ENCODE measurements at places on chromosomes 4 and X.

DNA sequence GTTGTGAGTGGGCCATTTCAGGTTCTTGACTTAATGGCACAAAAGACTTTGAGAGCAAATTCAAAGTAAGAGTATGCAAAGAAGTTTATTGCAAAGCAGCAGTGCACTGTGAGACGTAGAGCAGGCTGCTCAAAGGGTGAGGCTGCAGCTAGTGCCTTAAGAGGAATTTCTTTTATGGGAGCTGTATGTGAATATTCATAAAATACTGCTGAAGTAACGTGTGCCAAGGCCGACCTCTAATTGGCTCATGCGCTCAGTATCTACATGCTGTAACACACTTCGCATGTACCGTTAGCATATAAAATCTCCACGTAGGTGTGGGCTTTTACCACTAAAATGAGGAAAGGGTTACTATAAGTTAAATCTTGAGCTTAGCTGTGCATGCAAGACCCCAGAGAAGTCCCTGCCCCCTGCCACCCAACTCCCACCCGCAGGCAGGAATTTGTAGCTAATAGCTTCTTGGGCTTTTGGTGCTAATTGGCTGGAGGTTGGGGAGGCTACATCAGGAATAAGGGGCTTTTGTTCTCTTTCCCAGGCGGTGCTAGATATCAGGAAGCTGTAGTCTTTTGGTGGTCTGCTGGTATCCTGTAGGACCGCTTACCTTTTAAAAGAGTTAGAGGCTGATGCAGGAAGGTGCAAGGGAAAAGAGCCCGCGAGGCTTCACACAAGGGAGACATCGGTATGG lies 47.6 kb downstream of the FSTL5 start:
- DNase-seq: no peak

DNA sequence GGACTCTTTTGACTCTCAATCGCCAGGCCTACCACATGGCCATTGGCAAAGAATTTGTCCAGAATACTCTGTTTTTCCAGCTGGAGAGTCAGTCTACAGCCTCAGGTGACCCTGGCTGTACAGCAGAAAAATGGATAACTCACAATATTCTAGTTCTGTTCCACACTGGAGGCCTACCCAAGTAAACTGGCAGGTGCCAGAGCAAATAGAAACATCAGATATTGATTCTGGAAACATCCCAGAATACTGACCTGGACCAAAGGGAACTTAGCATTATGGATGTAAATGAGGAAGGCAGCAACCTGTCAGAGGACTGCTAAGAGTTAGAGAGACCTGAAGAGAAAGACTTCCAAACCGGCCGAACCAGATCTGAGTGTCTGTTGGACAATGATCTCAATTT lies 147.9 kb upstream of the SMAD1 start:
- DNase-seq: no peak

DNA sequence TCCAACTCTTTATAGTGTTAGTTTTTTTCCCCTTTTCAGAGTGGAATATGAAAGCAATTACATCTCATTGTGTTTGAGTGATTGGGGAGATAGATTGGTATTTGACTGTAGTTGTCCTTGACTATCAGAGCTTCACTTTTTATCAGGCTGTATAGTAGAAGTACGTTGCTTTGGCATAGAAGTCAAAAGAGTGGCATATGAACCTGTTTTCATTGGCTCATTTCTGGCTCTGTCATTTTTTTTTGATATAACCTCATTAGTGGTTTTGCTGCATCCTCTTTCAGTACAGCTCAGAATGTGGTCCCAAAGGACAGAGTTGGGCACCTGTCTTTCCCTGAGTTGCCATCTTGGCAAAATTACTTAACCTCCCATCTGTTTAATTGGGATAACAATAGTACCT lies 1.4 kb downstream of the TMA16 start:
- peak; percentile 40 for DNase-seq

DNA sequence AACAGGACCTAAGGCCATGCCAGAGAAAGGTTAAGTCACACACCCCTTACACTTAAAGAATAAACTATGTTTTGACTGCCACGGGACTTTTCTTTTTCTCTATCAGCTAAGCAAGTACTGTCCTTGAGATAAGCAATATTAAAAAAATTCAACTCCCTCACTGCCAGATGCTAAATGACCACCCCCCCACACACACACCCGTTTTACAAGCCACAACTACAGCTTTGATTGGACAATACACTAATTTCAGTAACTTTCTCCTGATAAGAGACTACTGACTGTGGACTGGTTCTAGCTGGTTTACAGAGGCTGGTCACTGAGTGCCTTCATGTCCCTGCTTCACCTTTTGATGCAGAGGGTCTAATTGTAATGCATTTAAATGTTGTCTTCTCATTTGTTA lies 63.9 kb upstream of the HOPX start:
- no peak for DNase-seq

- DNase-seq: no peak
Observed at GRCh38 chrX:153988493-153988892, 15.9 kb downstream of the TMEM187 start.

DNA sequence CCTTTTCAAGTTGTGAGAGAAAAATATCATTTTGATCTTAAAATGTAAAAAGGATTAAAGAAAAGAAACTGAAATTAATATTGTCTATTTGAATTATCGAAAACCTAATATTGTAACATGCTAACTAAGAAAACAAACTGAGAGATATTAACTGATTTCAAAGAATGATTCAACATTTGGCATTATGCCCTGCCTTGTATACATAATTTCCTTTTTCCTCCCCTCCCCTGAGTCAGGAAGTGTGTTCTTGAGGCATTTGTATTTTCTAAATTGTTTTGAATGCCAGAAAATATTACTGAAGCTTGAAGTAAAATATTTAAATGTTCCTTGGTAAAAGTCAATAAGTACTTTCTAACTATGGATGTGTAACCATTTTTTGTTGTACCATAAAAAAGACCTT lies 49.4 kb downstream of the RPS6KA3 start:
- DNase-seq: peak; percentile 33

DNA sequence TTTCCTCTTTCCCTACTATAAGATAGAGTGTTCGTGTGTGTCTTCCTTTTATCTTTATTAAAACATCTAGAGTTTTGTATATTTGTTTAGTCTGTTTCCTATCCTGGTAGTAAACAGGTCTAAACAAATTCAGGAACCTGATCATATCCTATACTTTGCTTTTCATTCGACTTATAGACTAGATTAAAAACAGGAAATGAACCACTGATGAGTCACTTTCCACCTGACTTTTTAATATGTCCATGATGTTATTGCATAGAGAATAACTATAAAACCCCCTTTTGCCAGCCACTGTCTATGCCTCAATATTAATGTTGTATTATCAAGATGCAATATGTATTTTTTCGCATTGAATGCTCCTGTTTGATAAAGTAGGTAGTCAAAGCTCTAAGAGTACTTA lies 1794.0 kb downstream of the STIM2 start:
- DNase-seq: no peak

DNA sequence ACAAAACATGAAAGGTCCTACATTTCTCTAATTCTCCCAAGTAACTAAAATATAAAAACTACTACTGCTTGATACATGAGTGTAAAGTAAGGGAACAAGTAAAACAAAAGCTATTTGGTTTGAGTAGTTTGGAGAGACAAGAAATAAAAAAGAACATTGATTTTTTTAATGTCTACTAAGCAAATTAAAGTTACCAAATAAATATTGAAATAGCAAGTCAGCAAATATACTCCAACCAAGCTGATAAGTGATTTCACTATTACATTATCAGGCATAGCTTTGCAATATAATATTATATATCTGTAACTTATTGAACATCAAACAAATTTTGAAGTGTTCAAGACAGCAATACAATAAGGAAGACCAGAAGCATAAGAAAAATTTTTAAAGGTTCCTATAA lies 60.3 kb downstream of the LCORL start:
- no peak for DNase-seq

GRCh38 chr4:70531981-70532380 lies 13.6 kb downstream of the AMTN start:
- DNase-seq: peak; percentile 12

- DNase-seq: no peak
Observed at GRCh38 chrX:131729295-131729694, 185.4 kb downstream of the OR13H1 start.

GRCh38 chr4:47747211-47747610 lies 90.7 kb downstream of the CORIN start:
- no peak for DNase-seq

DNA sequence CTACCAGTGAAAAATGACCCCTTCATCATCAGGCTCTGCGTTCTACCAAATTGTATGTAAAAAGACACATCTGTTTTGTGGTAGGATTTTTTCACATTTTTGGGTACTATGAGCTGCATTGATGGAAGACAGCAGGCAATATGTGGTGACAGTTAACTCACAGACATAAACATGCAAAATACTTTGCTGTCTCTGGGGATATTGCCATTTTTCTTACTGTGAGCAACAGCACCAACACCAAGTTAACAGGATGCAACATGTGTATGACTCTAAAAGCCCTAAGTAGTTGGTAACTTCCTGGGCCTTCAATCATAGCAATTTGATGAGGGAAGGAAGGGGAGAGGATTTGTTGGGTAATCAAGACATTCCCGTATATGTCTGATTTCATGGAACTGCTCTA lies 56.4 kb upstream of the DRP2 start:
- no peak for DNase-seq

- DNase-seq: no peak
Observed at GRCh38 chr4:126779436-126780166, 853.2 kb upstream of the INTU start.

DNA sequence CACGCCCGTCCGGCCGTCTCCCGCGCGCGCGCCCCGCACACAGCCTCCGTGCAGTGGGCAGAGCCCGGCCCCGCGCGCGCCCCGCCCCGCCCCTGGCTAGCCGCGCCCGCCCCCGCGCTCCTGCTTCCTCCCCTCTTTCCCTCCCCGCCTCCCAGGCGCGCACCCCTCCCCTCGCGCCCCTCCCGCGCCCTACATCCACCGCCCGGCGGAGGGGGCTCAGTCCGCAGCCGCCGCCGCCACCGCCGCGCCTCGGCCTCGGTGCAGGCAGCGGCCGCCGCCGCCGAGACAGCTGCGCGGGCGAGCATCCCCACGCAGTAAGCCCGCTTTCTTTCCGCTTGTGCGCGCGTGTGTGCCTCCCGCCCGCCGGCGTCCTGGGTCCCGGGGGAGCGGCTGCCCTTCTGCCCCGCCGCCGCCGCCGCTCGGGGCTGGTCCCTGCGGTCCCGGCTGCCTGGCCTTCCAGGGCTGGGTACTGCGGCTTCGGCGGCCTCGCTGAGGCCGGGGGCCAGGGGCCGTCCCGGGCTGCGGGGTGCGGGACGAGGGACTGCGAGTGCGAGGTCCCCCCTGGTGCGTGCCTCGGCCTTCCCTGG lies at the start of gene FHL1:
Gene FHL1, plus strand, starts transcription at position 219 of the 587 bp plus-strand sequence.
- DNase-seq: peak; percentile 24

DNA sequence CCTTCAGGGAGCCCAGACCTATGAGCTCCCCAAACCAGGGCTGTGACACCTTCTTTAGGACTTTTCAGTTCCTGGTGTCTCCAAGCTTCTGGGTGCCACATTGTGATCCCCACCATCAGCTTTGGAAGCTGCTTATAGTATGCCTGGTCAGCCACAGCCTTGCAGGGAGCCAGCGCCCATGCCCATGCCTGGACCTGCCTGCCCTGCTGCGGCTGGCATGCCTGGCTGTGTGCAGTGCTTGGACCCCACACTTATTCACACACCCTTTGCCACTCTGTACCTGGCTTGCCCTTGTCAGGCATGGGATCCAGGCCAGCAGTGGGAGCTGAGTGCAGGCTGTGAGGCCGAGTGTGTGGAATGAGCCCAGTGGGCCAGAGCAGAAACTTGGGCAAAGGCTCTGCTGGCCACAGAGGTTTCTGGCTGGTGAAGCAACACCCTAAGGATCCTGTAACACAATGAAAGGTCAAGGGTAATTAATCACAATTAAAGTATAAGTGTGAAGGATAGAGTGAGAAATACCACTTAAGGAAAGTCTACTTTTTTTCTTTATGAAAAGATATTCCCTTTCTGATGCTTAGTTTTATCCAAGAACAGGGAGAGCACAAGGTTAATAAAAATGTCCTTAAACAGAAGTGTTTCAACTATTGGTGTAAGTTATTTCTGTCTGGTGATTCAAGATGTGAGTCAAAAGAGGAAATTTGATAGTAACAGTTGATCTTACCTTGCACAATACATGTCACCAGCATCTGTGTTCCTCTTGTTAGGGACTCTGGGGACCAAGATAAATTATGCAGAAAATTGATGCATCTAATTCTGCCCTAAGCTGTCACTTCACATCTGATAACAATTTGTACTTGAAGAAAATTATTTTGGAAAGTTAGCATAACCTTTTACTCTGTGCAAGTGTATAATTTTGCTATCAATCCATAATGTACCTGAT lies 161.8 kb downstream of the FAM47A start:
- peak; percentile 8 for DNase-seq

GRCh38 chrX:39689376-39690104 lies 408.2 kb downstream of the BCOR start:
- DNase-seq: no peak

- no peak for DNase-seq
Observed at GRCh38 chr4:84719115-84719514, 136.2 kb downstream of the CDS1 start.

DNA sequence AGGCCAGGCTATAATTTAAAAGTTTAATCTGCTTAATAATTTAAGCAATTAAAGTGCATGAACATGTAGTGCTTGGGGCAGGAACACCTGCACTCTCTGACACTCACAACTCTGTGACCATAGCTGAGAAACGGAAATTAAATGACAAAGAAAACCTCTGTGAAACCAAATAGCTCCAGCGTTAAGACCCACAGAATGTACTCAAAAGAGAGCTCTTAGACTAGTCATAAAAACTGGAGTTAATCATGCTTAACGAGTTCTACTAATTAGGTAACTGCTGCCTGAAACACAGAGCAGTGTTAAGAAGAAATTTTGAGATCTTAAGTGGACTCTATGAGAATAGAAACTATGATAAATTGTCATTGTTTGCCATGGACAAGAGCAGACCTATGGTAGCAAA lies 174.4 kb upstream of the SPIN4 start:
- DNase-seq: no peak

DNA sequence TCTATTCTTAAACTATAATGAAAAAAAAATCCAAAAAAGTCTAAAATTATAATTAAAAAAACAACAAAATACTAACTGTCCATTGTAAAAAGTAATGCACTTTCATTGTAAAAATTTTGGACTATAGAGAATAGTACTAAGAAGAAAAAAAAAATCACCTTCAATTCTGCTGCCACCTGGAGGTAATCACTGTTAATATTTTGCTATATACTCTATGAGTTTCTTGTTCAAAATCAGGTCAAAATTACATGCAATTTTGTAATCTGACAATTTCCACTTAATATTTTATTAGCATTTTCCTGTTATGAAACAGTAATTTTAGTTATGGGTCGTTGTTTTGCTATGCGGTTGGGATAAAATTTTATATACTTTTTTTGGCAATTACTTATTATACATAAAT lies 62.0 kb downstream of the HTT start:
- peak; percentile 13 for DNase-seq

DNA sequence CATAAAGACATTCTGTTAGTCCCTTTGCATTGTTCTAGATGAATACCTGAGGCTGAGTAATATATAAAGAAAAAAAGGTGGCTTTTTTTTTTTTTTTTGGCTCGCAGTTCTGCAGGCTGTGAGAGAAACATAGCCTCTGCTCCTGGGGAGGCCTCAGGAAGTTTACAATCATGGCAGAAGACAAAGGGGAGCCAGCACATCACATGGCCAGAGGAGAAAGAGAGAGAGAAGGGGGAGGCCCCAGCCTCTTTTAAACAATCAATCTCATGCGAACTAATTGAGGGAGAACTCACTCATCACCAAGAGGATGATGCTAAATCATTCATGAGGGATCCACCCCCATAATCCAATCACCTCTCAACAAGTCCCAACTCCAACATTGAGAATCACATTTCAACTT lies 364.0 kb upstream of the EPHA5 start:
- DNase-seq: no peak

GRCh38 chr4:61493470-61493869 lies 293.3 kb downstream of the ADGRL3 start:
- no peak for DNase-seq

GRCh38 chr4:163113921-163114713 lies 52.6 kb downstream of the NAF1 start:
- no peak for DNase-seq
